CD8-positive, alpha-beta T cell (primary cell): ENCODE measurements at places on chromosomes 12 and 14.

GRCh38 chr14:85359505-85359904, 170.4 kb upstream of the FLRT2 start:
- no peak for DNase-seq

DNA sequence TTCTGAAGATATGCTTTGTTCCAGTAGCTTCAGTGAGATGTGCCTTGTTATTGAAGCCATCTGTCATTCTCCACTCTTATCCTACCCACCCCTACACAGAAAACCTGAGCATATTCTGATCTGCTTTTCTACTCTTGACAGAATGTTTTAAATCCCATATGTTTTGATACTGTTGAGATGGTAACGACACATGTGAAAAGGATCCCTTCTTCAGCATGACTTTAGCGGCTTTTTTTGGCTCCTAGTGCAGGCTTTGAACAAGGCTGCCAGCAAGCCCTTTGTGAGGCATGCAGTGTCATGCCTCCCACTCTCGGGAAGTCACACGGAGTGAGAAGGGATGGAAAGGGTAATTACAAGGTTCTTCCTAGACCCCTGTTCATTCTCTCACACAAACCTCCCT, 228.8 kb upstream of the RGS6 start:
- no peak for DNase-seq

GRCh38 chr12:15428632-15429031, 106.3 kb downstream of the PTPRO start:
- DNase-seq: no peak

GRCh38 chr14:101120641-101121507, 217.4 kb upstream of the RTL1 start:
- DNase-seq: no peak

GRCh38 chr12:79360286-79360685, 330.5 kb downstream of the PAWR start:
- DNase-seq: no peak

DNA sequence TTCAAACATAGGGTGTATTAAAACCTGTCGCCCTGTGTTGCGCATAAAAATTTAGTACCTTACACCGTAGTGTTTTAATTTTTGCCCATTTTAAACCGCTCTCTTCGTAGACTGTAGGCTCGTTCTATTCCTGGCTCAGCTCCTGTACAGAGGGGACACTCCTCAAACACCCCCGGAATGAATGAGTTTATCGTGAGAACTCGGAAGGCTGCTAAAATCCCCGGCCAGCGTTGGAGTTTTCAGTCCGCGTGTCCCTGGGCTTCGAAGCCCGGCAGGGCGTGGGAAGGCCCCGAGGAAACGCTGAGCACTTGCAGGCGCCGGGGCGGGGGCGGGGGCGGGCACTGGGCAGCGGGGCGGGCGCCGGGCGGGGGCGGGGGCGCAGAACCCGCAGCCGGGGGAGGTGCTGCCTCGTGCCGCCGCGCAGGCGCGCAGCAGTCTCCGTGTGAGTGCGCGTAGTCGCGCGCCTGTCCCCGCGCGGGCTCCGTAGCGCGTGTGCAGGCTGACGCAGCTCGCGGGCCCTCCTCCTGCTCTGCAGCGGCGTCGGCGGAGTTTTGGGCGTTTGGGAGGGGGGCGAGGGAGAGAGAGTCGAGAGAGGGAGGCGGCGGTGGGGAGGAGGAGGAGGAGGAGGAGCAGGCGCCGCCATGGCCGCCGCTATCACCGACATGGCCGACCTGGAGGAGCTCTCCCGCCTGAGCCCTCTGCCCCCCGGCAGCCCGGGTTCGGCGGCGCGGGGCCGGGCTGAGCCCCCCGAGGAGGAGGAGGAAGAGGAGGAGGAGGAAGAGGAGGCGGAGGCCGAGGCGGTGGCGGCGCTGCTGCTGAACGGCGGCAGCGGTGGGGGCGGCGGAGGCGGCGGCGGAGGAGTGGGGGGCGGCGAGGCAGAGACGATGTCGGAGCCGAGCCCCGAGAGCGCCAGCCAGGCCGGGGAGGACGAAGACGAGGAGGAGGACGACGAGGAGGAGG, at the start of gene AEBP2:
Gene AEBP2 (plus strand): TSS at position 434 of the 960 bp plus-strand sequence. CDS start 208 bp downstream, at position 642.
- DNase-seq: peak; percentile 99

- no peak for DNase-seq
These were observed 14.0 kb downstream of the SMCO2 start for GRCh38 chr12:27460471-27460978.

GRCh38 chr14:102545461-102546265, 36.1 kb upstream of the ANKRD9 start:
- DNase-seq: no peak

DNA sequence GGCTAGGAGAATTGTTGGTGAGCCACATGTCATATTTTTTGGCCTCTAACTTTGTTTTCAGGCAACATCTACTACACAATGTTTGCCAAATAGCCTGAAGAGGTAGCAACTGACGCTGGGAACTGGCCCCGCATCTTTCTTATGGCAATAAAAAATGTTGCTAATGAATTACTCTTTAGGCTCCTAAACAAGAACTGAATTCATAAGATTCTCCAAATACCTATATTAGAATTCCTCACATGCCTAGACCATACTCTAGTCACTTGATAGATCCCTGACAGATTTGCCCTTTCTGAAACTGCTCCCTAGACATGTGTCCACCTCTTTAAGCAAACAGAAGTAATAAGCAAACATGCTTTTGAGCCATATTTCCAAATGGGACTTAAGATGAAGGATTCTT, 209.0 kb upstream of the ATXN7L3B start:
- DNase-seq: no peak

- DNase-seq: no peak
These were observed 353.8 kb downstream of the GLT1D1 start for GRCh38 chr12:129207084-129207483.

DNA sequence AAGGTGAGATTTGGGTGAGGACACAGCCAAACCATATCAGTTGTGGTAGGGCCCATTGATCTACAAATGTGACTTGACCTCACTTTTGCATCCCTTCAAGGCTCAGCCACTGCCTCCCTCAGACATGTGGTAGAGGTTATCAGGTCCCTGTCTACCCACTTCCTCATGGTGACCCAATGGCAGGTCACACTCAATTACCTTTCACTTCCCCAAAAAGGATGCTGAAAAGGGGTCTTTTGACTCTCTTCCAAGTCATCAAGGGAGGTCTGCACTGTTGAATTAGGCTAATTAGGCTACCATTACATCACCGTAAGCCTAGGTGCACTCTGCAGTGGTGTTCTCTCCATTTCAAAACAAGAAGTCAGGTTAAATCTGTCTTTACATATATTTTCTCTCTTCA, 22.6 kb upstream of the DRAM1 start:
- DNase-seq: no peak

- DNase-seq: peak; percentile 16
These were observed 33.7 kb downstream of the TCTN1 start for GRCh38 chr12:110647631-110648040.

DNA sequence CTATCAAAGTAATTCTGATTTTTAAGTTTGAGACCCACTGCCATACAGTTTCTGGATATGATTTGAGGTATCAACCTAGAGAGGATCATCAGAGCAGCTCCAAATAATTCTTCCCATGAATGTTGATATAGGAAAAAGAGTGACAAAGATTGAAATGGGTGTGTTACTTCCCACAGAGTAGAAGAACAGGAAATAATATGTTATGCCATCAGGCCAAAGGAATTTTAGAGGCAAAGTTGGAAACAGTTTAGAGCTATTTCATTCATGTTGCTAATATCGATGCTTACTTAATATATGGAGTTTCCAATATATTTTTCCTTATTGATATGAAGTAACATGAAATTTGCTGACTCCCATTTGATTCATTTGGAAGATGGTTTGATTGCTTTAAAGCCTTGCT, 8.9 kb upstream of the MSRB3 start:
- no peak for DNase-seq

GRCh38 chr12:9364224-9365176, 156.3 kb upstream of the PZP start:
- DNase-seq: peak; percentile 22

DNA sequence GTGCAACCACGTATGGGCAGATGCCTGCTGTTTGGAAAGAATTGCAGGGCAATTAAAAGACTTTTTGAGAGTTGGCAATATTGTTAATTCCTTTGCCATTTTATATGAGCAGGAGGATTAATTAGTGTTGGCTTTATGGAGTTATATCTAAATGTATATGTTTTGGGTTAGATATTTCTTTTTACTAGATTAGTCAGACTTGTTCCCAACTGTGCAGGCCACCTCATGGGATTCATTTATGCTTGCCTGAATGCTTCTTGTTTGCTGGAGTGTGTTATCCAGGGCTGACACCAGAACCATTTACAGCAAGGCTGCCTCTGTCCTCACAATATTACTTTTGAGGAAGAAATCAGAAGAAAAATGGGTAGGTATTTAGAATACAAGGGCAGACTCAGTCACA, 192.5 kb downstream of the KTN1 start:
- no peak for DNase-seq

- DNase-seq: no peak
These were observed 468.0 kb downstream of the BCAT1 start for GRCh38 chr12:24480766-24481449.

- no peak for DNase-seq
These were observed 36.4 kb downstream of the DAO start for GRCh38 chr12:108916336-108916735.

GRCh38 chr14:103533999-103534575, 5.1 kb downstream of the TRMT61A start:
- no peak for DNase-seq

GRCh38 chr12:47190271-47190750, 110.6 kb upstream of the AMIGO2 start:
- DNase-seq: no peak

DNA sequence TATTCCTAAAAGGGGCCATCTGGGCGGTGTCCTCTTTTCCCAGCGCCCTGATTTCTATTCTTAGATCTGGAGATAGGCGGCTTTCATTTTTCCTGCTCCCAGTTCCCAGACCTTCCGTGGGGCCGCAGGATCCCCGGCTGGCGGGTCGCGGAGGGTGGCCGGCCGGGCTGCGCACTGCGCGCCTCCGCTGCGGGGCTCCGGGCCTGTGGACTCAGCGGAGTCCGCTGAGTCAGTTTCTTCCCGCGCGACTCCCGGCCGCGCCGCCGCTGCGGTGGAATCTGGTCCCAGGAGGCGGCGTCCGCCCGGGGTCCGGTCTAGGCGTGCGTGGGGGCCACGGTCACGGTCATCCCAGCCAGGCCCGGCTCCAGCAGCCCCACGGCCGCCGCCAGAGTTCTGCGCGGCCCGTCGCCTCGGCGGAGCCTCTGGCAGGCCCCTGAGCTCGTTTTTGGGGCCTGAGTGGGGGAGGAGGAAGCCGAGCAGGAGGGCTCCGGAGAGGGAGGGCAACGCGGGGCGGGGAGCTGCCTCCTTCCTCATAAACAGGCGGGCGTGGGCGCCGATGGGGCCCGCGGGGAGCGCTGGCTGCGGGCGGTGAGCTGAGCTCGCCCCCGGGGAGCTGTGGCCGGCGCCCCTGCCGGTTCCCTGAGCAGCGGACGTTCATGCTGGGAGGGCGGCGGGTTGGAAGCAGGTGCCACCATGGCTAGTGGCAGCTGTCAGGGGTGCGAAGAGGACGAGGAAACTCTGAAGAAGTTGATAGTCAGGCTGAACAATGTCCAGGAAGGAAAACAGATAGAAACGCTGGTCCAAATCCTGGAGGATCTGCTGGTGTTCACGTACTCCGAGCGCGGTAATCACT, at the start of gene LRRK2:
Gene LRRK2 (plus strand): TSS at position 559 of the 853 bp plus-strand sequence. CDS start 135 bp downstream, at position 694.
- peak; percentile 7 for DNase-seq

GRCh38 chr12:89072294-89073026, 279.8 kb downstream of the DUSP6 start:
- no peak for DNase-seq

- DNase-seq: no peak
These were observed 3.6 kb downstream of the BMAL2 start for GRCh38 chr12:27336282-27336653.

- DNase-seq: no peak
These were observed 16.3 kb downstream of the CFAP73 start for GRCh38 chr12:113165521-113166450.

- DNase-seq: no peak
These were observed 132.2 kb downstream of the ASCL4 start for GRCh38 chr12:107906707-107907106.

GRCh38 chr12:99985129-99985570, 414 bp upstream of the ANKS1B start:
- no peak for DNase-seq
